ENCODE measurements at places on chromosomes 5 and 9.

DNA sequence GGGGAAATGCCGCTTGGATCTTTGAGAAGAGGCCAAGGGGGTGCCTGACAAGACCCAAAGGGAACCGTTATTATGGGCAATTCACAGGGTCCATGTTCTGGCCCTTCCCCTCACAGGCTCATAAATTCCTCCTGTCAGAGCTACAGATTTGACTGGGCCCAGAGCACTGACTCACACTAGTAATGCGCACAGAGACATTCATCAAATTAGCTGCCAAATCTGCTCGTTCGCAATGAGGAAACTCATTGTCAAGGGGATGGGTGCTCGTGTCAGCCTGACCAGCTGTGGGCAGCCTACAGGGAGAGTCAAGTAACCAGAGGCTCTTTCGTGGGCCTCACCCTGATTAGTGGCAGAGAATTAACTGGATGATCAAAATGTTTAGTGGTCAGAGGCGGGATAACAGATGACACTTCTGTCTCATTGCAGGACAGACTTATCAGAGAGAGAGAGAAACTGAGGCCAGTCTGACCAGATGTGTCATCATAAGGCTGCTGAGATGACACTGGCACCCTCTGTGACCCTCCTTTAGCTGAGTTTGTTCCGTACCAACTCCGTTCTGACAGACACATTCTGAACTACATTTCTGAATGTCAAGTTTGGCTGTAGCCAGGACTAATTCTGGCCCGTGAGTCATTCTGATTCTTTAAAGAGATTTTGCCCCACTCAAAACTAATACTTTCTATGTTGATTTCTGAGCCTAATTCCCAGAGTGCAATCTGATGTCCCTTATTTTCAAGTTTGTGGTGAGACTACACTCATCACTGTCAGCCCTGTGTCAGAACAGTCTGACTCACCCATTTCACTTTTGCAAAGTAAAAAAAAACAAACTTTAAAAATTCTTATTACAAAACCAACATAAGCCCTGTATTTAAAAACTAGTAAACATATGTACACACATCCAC, 377.1 kb downstream of the ACTL7B start:
- DNase-seq = no peak

DNA sequence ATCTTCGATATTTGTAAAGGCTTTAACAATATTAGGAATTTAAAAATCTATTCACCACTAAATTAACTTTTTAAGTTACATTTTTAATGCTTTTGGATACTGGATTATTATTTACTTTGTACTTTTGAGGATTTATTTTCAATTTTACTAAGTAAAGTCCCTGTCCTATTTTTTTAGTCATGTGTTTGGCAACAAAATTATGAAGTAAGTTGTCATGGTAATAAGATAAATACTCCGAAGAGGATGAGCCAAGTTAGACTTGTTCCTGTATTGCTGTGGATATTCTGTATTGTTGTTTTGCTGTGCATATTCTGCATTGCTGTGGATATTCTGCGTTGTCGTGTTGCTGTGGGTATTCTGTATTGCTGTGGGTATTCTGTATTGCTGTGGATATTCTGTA, 210.1 kb downstream of the MTRR start:
- DNase-seq = no peak

- DNase-seq = no peak
Measured at GRCh38 chr5:90226433-90227099, 183.0 kb downstream of the CETN3 start.

DNA sequence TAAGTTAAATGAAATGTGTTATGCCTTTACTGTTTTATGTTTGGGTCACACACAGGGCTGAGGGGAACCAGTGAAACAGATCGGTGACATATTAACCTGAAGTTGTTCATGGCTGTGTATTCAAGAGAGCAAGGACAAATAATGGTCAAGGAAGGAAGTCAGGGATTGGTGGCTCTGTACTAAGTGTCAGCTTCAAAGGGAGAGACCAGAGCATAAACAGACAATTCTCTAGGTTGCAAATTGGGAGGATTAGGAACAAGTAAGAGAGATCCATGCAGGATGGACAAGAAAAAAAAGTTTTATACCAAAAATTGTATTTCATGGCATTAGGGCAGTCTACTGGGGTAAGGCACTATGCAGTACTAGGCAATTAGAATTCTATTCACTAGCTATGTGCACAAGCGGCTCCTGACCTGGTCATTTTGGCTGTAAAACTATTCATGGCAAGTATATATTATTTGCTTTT, 156.3 kb downstream of the PLPPR1 start:
- DNase-seq = no peak

GRCh38 chr5:77390795-77391194, 101.3 kb downstream of the WDR41 start:
- no peak for DNase-seq

- DNase-seq = no peak
Measured at GRCh38 chr5:154273028-154273617, 82.6 kb downstream of the GALNT10 start.

GRCh38 chr5:19322716-19323485, 665.1 kb downstream of the CDH18 start:
- DNase-seq = no peak

GRCh38 chr9:22098643-22099332, 89.7 kb upstream of the CDKN2B start:
- no peak for DNase-seq

DNA sequence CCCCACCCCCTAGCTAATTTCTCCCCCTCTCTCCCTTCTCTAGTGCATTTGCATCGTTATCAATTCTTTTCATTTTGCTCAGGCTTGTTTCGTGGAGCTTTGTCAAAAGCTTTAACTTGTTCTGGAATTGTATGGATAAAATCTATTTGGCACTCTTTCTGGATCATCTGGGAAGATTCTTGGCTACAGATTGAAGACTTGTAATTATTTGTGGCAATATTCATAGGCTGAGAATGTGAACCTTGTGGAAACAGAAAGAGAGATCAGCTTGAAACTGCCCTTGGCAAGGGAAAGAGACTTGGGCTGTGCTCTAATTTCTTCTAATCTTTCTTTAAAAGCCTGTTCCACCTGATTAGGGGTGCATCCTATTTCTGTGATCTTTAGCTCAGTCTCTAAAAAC, 340.6 kb upstream of the DAB2 start:
- no peak for DNase-seq

DNA sequence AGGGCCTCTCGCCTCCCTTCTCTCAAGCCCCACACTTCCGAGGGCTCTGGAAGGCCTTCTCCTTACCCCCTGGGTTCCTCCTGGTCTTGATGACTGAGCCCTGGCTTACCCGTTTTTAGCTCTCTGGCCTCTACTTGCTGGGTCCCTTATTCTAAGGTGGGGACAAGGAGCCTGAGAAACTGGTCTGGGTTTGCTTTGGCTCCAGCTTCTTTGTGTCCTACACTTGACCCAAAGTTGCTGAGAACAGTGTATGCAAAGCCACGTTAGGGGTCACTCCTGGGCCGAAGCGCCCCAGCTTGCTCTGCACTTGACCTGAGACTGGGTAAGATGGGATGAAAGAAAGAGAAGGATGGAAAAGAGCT, 788 bp downstream of the ZNF346 start:
- no peak for DNase-seq

DNA sequence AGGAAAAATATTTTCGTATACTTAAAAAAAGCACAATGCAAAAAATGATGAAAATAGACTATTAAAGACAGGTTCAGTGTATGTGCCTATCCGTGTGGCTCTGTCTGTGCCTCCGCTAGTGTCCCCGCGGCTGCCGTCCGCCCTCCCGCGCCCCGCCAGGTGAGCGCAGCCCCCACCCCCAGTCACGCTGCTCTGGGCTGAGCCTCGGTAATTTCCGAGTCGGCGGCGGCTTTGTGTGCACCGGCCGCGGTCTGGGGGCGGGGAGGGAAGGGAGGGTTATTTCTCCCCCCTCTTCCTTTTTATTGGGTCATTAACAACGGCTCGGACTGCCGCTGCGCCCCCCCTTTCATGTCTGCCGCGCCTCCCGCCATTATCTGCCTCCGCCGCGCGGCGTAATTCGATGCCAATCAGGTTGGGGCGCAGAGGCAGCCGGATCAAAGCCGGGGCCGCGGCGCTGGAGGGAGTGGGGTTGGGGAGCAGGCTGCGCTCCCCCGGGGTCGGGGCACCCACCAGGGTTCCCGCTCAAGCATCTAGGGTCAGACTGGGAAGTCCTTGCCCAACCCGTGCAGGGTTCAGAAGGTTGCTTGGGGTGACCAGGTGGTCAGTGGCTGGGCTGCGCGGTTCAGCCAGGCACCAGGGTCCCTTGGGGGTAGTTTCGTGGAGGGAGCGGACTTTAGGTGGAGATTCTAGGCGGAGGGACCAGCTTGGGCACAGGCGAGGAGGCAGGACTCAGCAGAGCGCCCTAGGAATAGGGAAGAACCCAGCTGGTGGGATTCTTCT, 39.5 kb upstream of the PSD2 start:
- no peak for DNase-seq

DNA sequence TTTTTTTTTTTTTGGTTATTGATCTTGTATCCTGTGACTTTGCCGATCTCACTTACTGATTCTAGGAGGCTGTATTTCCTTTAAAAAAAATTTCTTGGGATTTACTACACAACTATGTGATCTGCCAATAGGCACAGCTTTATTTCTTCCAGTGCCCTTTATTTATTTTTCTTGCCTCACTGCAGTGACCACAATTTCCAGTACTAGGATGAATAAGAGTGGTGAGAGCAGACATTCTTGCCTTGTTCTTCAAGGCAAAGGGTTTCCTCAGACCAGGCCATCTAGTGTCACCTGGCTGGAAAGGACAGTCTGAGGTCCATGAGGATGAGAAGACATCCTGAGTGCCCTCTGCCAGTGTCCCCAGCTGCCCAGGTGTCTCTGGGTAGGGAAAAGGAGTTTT, 265.4 kb downstream of the SPOCK1 start:
- no peak for DNase-seq

GRCh38 chr5:157459715-157460599, at the start of gene NIPAL4:
Gene NIPAL4, plus strand, starts transcription at chr5:157460213. Its CDS starts 108 bp downstream, at chr5:157460321.
- DNase-seq = peak; percentile 39

GRCh38 chr5:56328753-56329560, 95.8 kb upstream of the ANKRD55 start:
- peak; percentile 33 for DNase-seq

DNA sequence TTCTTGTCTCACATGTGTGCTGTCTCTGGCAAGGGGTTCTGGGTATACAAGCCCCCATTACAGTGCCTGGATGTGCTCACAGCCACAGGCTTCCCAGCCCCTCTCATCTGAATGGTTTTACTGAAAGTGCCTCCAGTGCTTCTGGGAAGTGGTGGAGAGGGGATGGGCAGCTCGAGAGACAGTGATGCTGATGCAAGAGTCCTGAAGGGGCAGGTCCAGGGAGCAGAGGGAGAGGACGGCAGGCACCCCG, 93.5 kb downstream of the PHF2 start:
- no peak for DNase-seq

- DNase-seq = no peak
Measured at GRCh38 chr5:95327211-95327610, 42.3 kb upstream of the MCTP1 start.

DNA sequence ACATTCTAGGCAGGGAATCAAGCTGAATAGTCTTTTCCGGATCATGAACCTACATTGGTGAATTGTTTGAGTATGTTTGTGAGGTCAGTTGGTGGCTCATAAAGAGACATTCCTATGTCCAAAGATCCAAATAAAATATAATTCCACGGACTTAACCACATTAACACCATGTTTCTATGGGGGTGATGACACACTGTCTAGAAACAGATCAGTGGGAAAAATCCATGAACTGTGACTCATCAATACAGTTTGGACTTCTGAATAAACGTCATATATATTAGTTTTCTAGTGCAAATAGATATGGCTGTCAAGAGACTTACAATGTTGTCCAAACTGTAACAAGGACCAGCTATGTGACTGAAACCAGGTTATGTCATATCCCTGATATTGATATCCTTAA, 509.9 kb upstream of the TYRP1 start:
- no peak for DNase-seq

DNA sequence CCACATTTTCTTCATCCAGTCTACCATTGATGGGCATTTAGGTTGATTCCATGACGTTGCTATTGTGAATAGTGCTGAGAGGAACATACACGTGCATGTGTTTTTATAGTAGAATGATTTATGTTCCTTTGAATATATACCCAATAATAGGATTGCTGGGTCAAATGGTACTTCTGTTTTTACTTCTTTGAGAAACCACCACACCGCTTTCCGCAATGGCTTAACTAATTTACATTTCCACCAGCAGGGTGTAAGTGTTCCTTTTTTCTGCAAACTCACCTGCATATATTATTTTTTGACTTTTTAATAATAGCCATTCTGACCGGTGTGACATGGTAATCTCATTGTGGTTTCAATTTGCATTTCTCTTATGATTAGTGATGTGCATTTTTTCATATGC, 82.2 kb upstream of the RFX3 start:
- DNase-seq = no peak

GRCh38 chr9:129497005-129497812, 123.7 kb downstream of the C9orf50 start:
- DNase-seq = no peak

DNA sequence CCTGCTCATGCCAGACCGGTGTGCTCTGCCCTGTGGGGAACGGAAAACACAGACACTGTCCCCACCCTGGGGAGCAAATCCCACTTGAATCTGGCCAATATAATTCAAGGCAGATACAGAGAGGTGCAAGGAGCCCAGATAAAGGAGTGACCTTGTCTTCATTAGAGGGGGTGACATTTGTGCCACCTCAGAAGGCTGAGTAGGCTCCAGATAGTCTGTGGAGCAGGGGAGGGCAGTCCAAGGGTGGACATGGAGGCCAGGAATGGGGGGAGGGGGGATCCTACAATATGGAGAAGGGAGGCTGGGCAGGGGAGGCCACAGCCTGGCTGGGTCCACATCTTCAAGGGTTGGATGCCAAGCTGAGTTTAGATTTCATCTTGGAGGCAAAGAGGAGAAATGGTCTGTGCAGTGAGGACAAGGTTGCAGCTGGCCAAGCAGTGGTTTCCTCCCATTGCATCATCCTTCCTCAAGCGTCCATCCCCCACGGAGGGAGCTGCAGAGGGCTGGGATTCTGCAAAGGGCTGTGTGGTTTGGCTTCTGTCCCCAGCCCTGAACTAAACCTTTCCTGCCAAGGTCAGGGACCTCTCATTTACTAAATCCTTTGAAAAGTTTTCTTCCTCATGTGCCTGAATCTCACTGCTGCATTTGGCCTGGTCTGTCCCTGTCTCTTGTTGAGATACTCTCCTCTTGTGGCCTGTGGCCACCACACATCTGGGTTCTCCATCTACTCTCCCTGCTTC, 60.1 kb downstream of the GALNT12 start:
- DNase-seq = no peak

DNA sequence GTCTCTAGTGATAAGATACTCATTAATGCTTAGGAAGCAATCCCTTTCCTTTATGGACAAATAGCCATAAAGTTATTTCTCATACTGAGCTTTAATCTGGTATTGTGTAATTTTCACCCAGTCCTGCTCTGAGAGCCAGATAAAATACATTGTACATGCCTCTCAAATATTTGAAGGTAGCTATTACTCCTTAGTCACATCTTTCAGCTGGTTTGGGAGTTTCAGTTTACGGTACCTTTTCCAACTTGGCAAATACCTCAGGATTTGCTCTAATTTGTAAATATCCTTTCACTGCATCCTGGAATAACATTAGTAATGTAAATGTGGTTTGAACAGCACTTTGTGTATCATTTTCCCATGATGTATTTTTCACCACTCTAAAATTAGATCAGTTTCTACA, 47.4 kb downstream of the ABHD17B start:
- DNase-seq = no peak
